ENCODE measurements at places on chromosomes 12 and 14.

- H3K27ac ChIP-seq: no peak overlapping the region
- H3K4me1 ChIP-seq: peaks cover 32% of the 10 kb centered on the region
- H3K27me3 ChIP-seq: peaks cover 28% of the 10 kb centered on the region
- no peaks in the 10 kb centered on the region for H3K36me3 ChIP-seq
Measured at GRCh38 chr14:99728981-99729451, 44.9 kb downstream of the CYP46A1 start.

GRCh38 chr12:91240386-91241095 is 57.9 kb upstream of the DCN start:
- no peaks in the 10 kb centered on the region for H3K4me1 ChIP-seq
- H3K4me3 ChIP-seq: no peak overlapping the region
- H3K27me3 ChIP-seq: no peaks in the 10 kb centered on the region

GRCh38 chr14:20417250-20418186 is 4.2 kb upstream of the TEP1 start:
- no peaks in the 10 kb centered on the region for H3K36me3 ChIP-seq
- H3K4me3 ChIP-seq: no peak overlapping the region
- DNase-seq: no peak
- no peak overlapping the region for H3K27ac ChIP-seq
- H3K27me3 ChIP-seq: no peaks in the 10 kb centered on the region

GRCh38 chr12:121217761-121218160 is 7.8 kb downstream of the P2RX4 start:
- peaks cover 9% of the 10 kb centered on the region for H3K36me3 ChIP-seq
- H3K4me3 ChIP-seq: no peak overlapping the region
- no peaks in the 10 kb centered on the region for H3K27me3 ChIP-seq
- H3K4me1 ChIP-seq: peaks cover 5% of the 10 kb centered on the region
- no peak overlapping the region for H3K27ac ChIP-seq
- DNase-seq: no peak

GRCh38 chr14:43361751-43362150 is 1145.3 kb downstream of the FSCB start:
- no peak for DNase-seq
- H3K27ac ChIP-seq: no peak overlapping the region
- H3K4me1 ChIP-seq: no peaks in the 10 kb centered on the region
- no peaks in the 10 kb centered on the region for H3K27me3 ChIP-seq
- H3K4me3 ChIP-seq: no peak overlapping the region
- H3K36me3 ChIP-seq: no peaks in the 10 kb centered on the region

DNA sequence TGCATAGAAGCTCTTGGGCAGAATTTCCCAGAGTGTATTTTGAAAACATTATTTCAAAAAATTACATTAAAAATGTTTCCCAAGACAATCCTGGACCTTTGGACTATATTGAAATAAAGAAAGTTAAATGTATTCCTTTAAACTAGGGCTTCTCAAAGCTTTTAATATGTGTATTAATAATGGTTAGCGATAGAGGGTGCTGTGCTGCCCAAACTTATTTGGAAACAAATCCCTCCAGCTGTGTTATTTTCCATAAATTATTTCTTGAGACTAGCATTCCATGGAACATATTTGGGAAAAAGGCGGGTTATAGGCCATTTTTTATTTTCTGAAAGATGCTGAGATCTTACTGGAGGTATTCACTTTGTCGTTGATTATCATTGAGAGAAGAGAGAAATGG is 397.8 kb upstream of the MIS18BP1 start:
- no peaks in the 10 kb centered on the region for H3K27me3 ChIP-seq
- peaks cover 4% of the 10 kb centered on the region for H3K36me3 ChIP-seq
- DNase-seq: no peak
- H3K27ac ChIP-seq: no peak overlapping the region

- no peak overlapping the region for H3K4me3 ChIP-seq
- peak overlapping the region; percentile 35 for H3K27ac ChIP-seq
- no peaks in the 10 kb centered on the region for H3K27me3 ChIP-seq
Measured at GRCh38 chr12:32589165-32589865, 89.8 kb upstream of the DNM1L start.

GRCh38 chr14:51370758-51371386 is 130.8 kb downstream of the TMX1 start:
- no peaks in the 10 kb centered on the region for H3K4me1 ChIP-seq
- peak overlapping the region; percentile 14 for H3K27ac ChIP-seq
- no peak for DNase-seq
- H3K4me3 ChIP-seq: no peak overlapping the region

- H3K4me3 ChIP-seq: no peak overlapping the region
- no peaks in the 10 kb centered on the region for H3K27me3 ChIP-seq
- H3K36me3 ChIP-seq: no peaks in the 10 kb centered on the region
- H3K4me1 ChIP-seq: no peaks in the 10 kb centered on the region
- DNase-seq: no peak
Measured at GRCh38 chr14:87386524-87386923, 606.5 kb downstream of the GALC start.

GRCh38 chr14:31449971-31450610 is 7.2 kb downstream of the DTD2 start:
- H3K4me1 ChIP-seq: peaks cover 5% of the 10 kb centered on the region
- H3K27ac ChIP-seq: no peak overlapping the region
- no peaks in the 10 kb centered on the region for H3K27me3 ChIP-seq

- H3K4me1 ChIP-seq: peaks cover 12% of the 10 kb centered on the region
- H3K4me3 ChIP-seq: no peak overlapping the region
Measured at GRCh38 chr14:65167072-65167645, 64.8 kb upstream of the MAX start.

DNA sequence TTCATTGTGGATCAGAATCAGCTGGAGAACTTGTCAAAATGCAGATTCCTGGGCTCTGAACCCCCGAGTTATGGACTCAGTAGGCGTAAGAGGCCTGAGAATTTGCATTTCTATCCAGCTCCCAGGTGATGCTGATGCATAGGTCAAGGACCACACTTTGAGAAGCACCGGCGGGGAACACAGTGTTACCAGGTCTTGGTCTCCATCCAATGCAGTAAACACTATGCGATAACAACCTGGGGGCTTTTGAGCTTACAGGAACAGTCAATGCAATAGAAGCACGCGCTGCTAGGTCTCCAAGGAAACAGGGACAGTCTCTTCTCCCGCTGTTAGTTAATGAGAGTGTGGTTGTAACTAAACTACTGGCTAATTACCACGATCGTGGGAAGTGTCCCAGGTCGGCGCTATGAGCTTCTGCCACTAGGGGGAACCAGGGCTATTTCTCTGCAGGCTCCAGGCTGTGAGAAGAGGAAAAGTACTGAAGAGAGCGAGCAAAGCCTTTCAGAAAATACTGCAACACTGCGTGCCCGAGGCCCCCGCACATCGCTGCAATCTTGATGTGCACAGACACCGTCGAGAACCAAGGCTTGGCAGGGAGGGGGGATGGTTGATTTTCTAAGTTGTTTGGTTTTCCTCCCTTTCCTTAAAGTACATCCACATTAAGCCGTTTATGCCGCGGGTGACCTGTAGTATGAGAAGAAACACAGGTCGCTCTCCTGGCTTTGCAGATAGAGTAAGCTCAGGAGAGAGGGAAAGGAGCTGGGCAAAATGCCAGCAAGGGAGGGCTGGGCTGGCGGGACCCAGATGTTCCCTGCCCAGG is 52.0 kb upstream of the KCNA1 start:
- H3K4me1 ChIP-seq: peaks cover 36% of the 10 kb centered on the region
- peaks cover 81% of the 10 kb centered on the region for H3K27me3 ChIP-seq
- peak; percentile 85 for DNase-seq

DNA sequence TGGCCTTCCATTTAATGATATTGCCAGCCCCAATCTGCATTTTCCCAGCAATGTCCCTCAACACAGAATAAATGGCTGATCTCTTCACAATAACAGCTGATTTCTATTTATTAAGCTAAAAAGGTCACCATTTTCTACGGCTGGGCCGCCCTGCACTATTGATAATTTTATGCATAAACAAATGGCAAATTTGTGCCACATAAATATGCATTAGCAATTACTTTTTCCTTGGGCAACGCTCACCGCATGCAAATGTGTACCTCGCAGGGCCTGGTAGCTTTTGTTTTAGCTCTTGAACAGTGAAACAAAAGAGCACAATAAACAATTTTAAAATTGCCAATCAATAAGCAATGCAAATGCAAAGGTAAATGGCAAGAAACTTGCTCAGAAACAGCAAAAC is 331.9 kb upstream of the SOX5 start:
- no peak overlapping the region for H3K4me3 ChIP-seq
- H3K27ac ChIP-seq: no peak overlapping the region

DNA sequence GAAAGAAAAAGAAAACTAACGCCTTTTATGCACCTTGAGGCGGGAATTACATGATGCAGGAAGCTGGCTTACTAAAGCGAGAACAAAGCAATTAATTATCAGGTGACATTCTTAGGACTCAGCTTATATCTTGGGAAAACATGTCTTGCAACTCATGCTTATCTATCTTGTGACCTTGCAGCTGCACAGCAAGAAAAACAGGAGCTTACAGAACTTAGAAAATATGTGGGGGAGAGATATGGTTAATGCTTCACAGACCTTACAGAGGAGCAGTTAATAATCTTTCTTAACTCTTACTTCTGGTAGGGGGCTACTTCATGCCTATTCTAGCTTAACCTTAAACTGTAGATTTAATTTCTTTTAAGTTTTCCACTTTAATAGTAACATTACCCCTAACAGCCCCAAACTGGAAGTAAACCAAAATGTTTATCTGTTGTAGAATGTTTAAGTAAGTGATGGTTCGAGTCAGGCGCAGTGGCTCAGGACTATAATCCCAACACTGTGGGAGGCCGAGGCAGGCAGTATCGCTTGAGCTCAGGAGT is 13.2 kb upstream of the OR11G2 start:
- no peak overlapping the region for H3K4me3 ChIP-seq
- H3K27me3 ChIP-seq: peaks cover 3% of the 10 kb centered on the region
- no peaks in the 10 kb centered on the region for H3K36me3 ChIP-seq

GRCh38 chr14:66476964-66477363 is 9.2 kb upstream of the CCDC196 start:
- no peak overlapping the region for H3K4me3 ChIP-seq
- H3K27me3 ChIP-seq: no peaks in the 10 kb centered on the region
- peaks cover 9% of the 10 kb centered on the region for H3K36me3 ChIP-seq

GRCh38 chr14:21978184-21978998 is 304.8 kb upstream of the OR4E1 start:
- no peaks in the 10 kb centered on the region for H3K4me1 ChIP-seq
- no peaks in the 10 kb centered on the region for H3K36me3 ChIP-seq
- H3K27ac ChIP-seq: no peak overlapping the region
- DNase-seq: peak; percentile 68

GRCh38 chr14:24806061-24806678 is 172.2 kb upstream of the GZMB start:
- peaks cover 66% of the 10 kb centered on the region for H3K4me1 ChIP-seq
- no peak overlapping the region for H3K27ac ChIP-seq
- no peaks in the 10 kb centered on the region for H3K36me3 ChIP-seq
- H3K27me3 ChIP-seq: peaks cover 4% of the 10 kb centered on the region

DNA sequence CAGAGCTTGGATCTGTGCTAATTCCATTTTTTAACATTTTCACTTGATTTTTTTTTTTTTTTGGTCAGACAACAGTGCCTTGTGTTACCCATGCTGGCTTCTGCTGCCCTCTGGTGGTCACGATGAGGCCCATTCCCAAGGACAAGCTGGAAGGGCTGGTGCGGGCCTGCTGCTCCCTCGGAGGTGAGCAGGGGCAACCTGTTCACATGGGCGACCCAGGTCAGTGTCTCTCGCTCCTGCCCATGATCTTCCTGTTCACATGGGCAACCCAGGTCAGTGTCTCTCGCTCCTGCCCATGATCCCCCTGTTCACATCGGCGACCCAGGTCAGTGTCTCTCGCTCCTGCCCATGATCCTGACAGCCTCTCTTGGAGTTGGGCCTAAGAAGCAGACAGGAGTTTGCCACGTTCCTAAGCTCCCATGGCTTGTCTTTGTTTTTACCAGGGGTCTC is 59.4 kb downstream of the DGLUCY start:
- H3K27me3 ChIP-seq: peaks cover 3% of the 10 kb centered on the region
- H3K27ac ChIP-seq: no peak overlapping the region
- no peak overlapping the region for H3K4me3 ChIP-seq

DNA sequence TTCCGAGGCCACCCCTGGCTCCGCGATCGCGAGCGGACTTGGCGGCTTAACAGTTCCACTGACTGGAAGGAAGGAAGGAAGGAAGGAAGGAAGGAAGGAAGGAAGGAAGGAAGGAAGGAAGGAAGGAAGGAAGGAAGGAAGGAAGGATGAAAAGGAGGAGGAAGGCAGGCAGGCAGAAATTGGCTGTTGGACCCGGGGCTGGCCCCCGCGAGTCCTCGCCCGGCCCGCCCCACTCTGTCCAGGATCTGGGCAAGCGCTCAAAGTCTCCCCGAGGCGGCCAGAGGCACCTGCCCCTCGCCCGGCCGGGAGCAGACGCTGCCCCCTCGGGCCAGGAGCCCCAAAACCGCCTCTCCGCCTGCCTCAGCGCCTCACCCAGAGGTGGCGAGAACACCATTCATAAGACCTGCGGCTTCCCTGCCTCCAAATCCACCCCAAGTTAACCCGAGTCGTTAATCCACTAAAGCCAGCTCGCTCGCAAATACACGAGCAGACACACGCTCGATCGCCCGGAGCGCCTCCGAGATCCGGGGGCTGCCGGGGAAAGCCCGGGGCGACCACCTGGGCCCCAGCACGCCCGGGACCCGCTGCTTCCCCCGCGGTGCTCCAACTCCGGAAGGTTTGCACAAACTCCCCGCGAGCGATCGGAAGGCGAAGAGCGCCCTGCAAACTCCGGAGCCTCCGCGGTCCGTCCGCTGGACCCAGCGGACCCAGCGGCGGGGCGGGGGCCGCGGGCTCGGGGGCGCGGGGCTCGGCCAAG is 844 bp downstream of the DPF3 start:
- H3K4me3 ChIP-seq: peak overlapping the region; percentile 98
- DNase-seq: peak; percentile 66
- H3K36me3 ChIP-seq: peaks cover 3% of the 10 kb centered on the region
- H3K27me3 ChIP-seq: peaks cover 7% of the 10 kb centered on the region
- H3K27ac ChIP-seq: no peak overlapping the region
- peaks cover 61% of the 10 kb centered on the region for H3K4me1 ChIP-seq

- peak overlapping the region; percentile 61 for H3K4me3 ChIP-seq
- peaks cover 99% of the 10 kb centered on the region for H3K27me3 ChIP-seq
- H3K4me1 ChIP-seq: peaks cover 57% of the 10 kb centered on the region
- no peaks in the 10 kb centered on the region for H3K36me3 ChIP-seq
Measured at GRCh38 chr14:94770815-94771157, 873 bp upstream of the GSC start.

GRCh38 chr12:96890331-96890730 is 16.7 kb upstream of the NEDD1 start:
- no peak overlapping the region for H3K27ac ChIP-seq
- no peaks in the 10 kb centered on the region for H3K4me1 ChIP-seq
- H3K27me3 ChIP-seq: no peaks in the 10 kb centered on the region
- H3K4me3 ChIP-seq: no peak overlapping the region
- DNase-seq: no peak

GRCh38 chr12:55893723-55894122 is 34.0 kb downstream of the PYM1 start:
- H3K4me1 ChIP-seq: no peaks in the 10 kb centered on the region
- no peak overlapping the region for H3K27ac ChIP-seq
- DNase-seq: no peak
- H3K4me3 ChIP-seq: no peak overlapping the region
- peaks cover 13% of the 10 kb centered on the region for H3K36me3 ChIP-seq

DNA sequence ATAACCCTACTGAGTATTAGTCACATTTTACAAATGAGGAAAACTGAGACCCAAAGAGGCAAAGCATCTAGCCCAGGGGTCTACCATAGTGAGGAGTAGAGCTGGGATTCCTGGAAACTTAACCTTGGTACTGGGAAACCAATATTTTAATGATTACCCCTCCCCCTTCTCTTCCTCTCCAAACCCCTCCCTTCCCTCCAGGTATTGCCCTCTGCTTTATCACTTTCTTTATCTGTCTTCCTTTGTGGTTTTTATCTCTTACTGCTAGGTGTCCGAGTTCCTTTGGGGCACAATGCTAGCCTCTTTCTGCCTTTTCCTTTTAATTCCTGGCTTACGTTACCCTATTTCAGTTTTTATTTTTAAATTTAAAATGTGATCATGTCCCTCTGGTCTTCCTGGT is 2.8 kb downstream of the GABARAPL1 start:
- no peak overlapping the region for H3K27ac ChIP-seq
- H3K27me3 ChIP-seq: peaks cover 4% of the 10 kb centered on the region
- peak overlapping the region; percentile 98 for H3K4me3 ChIP-seq
- peaks cover 15% of the 10 kb centered on the region for H3K36me3 ChIP-seq
- H3K4me1 ChIP-seq: peaks cover 29% of the 10 kb centered on the region

Data from nephron progenitor cell (in vitro differentiated cells).